ENCODE measurements at places on chromosomes 11 and 22.

DNA sequence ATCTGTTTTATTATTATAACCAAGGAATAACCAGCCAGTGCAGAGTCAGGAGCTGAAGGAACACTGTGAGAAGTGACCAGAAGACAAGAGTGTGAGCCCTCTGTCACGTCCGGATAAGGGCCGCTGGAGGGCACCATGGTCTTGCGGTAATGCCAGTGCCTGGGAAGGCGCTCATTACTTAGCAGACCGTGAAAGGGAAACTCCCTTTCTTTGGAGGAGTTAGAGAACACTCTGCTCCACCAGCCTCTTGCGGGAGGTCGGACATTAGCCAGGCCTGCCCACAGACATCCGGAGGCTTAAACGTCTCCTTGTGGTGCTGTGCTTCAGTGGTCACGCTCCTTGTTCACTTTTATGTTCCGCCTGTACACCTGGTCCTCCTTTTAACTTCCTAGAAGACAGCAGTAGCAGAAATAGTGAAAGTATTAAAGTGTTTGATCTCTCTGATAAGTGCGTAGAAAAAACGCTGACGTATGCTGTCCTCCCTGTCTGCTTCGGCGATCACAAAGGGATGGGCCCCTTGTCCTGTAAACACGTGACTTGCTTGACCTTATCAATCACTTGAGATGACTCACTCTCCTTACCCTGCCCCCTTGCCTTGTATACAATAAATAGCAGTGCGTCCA lies 120.6 kb upstream of the LMO1 start:
- DNase-seq: no peak

DNA sequence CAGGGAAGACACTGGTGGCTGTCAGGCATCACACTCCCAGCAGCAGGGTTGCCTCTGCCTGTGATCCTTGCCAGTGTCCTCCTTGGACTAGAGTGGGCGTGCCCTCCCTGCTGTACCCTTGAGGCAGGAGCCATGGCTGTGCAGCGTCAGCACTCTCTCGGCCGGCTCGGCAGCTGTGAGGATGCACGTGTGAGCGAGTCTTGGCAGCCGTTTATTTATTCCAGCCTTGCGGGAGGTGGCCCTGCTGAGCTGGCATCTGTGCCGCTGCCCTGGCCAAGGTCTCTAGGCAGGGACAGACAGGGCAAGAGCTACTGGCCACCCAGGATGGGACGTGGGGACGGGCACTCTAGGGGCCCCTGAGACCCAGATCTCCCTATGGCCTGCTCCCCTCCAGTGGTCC lies 33.9 kb downstream of the TSPAN4 start:
- no peak for DNase-seq

DNA sequence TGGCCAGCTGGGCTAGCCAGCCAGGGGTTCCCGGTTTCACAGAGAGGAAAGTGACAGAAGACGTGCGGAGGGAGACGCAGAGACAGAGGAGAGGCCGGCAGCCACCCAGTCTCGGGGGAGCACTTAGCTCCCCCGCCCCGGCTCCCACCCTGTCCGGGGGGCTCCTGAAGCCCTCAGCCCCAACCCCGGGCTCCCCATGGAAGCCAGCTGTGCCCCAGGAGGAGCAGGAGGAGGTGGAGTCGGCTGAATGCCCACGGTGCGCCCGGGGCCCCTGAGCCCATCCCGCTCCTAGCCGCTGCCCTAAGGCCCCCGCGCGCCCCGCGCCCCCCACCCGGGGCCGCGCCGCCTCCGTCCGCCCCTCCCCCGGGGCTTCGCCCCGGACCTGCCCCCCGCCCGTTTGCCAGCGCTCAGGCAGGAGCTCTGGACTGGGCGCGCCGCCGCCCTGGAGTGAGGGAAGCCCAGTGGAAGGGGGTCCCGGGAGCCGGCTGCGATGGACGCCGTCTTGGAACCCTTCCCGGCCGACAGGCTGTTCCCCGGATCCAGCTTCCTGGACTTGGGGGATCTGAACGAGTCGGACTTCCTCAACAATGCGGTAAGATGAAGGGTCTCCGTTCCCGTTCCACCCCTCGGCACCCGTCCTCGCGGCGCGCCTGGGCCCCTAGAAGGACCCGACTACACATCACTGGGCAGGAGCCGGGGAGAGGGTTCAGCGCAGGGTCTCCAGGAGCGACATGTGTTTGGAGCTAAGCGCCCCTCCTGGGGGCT lies at the start of gene CREB3L1:
CREB3L1 (plus strand) TSS at position 41 of the 765 bp plus-strand sequence; CDS start at position 491, 450 bp downstream.
- DNase-seq: no peak

DNA sequence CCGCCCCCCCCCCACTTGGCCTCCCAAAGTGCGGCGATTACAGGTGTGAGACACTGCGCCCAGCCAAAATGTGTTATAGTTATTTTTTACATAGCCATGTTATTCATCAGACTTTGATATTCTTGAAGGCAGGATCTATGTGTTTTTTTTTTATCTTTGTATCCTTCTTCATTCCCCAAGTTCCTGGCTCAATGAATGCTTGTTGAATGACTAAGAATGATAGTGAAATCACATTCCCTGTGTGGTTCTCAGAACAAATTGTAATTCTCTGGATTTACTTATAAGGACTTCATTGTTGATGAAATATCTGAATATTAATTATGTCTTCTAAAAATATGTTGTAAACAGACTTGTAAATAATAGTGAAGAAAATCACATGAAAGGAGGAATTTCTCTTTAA lies 33.5 kb downstream of the MMP7 start:
- no peak for DNase-seq

DNA sequence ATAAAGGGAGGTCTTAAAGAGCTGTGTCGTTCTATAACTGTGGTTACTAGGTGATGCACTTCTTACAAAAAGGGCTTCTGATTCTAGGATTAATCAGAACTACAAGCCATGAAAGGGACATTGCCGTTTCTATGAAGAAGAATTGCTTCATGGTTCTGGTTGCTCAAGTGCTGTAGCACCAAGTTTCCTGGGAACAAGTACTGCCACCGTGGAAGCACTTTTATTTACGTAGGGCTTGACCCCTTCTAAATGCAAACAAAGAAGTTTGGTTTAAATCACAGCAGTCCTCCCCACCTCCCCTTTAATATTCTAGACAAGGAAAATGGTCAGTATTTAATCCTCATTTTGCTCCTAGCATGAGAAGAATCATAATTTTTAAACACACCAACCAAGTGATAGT lies 9.8 kb downstream of the YAP1 start:
- no peak for DNase-seq

DNA sequence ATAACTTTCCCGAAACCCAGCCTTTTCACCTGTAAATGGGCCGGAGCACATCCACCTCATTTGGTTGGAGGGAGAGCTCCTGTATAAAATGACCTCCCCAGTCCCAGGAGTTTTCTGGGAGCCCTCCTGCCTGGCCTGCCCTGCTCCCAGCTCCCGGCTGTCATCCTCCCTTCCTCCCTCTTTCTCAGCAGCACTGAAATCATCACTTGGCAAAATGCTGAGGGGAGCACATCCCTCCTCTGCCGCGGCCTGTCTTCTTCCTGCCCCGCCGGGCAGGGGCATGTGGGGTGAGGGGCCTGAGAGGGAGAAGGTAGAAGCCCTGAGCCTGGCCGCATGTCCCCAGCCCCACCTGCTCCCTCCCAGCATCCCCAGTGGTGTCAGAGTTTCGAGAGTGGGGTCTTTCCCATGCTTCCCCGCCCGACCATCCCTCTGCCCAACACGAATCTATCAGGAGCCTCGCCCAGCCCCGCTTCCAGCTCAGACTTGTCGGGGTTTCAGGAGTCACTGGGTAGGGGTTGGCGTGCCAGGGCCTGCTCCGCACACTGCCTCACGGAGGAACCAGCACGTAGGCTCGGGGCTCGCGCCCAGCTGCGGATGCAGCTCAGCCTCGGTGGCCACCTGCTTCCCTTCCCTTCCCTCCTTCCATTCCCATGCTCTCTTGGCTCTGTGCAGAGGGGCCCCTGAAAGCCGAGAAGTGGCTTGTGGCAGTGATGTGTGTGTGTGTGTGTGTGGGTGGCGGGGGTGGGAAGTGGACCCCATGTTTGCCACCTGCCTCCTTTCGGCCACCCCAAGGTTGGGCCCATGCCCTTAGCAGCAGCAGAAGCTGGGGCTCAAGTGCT lies 37.1 kb downstream of the NECTIN1 start:
- DNase-seq: no peak

GRCh38 chr11:73365352-73366264 lies 10.6 kb upstream of the RELT start:
- DNase-seq: no peak

DNA sequence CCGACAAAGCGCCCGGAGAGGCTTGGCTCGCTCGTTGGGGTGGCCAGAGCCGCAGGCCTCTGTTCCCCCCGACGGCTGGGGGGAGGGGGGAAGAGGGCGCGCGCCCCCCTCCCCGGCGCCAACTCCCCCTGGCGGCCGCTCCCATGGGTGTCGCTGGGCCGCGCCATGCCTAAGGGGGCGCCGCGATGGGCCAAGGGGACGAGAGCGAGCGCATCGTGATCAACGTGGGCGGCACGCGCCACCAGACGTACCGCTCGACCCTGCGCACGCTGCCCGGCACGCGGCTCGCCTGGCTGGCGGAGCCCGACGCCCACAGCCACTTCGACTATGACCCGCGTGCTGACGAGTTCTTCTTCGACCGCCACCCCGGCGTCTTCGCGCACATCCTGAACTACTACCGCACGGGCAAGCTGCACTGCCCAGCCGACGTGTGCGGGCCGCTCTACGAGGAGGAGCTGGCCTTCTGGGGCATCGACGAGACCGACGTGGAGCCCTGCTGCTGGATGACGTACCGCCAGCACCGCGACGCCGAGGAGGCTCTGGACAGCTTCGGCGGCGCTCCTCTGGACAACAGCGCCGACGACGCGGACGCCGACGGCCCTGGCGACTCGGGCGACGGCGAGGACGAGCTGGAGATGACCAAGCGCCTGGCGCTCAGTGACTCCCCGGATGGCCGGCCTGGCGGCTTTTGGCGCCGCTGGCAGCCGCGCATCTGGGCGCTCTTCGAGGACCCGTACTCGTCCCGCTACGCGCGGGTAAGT lies 1.4 kb downstream of the KCNC1 start:
- DNase-seq: no peak

GRCh38 chr22:30885591-30885990 lies 83.0 kb downstream of the MORC2 start:
- no peak for DNase-seq

DNA sequence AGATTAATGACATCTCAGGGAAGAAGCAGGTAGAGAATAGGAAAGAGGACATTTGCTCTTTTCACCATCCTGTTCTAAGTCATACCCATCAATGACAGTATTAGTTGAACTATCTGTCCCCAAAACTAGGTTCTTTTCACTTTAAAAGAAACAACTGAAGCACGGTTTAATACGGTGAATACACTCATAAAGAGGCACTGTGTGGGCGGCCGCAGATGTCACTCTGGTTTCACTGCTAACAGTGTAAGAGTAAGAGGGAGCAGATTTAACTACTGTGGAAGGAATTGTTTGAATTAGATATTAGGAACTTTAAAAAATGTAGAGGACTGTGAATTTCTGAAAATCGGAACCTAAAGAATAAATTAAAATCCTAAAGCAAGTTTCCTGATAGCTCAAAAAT lies 49.5 kb downstream of the VSIG10L2 start:
- no peak for DNase-seq

DNA sequence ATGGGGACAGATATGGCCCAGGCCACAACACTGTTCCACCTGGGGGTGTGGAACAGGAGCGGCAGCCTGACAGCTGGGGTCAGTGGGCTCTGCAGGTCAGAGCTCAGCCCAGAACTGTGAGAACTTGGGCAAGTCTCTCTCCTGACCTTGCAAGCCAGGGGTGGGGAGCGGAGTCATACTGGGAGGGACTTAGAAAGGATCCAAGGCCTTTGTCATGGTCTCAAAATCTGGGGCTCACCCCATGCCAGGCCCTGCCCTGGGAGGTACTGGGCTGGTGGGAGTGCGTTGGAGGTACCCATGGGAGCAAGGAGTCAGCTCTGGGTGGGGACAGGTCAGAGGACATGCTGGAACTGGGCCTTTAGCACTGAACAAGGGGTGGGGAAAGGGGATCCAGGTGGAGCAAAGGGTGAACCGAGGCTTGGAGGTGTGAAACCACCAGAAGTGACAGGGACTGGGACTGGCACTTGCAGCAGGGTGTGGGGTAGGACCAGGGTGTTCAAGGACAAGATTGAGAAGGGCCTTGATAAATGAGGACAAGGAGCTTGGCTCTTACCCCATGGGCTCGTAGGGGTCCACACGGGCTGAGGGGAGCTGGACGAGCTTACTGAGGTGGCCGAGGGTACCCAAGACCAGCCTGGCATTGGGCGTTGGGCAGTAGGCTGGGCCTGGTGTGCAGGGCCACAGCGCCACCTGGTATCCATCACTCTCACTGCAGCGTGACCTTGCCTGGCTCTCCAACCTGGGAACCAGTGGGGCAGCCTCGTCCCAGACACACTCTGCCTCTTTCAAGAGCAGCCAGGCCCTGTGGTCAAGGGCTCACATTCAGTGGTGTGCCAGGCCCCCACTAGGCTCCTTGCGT lies 7.4 kb upstream of the PMM1 start:
- no peak for DNase-seq

DNA sequence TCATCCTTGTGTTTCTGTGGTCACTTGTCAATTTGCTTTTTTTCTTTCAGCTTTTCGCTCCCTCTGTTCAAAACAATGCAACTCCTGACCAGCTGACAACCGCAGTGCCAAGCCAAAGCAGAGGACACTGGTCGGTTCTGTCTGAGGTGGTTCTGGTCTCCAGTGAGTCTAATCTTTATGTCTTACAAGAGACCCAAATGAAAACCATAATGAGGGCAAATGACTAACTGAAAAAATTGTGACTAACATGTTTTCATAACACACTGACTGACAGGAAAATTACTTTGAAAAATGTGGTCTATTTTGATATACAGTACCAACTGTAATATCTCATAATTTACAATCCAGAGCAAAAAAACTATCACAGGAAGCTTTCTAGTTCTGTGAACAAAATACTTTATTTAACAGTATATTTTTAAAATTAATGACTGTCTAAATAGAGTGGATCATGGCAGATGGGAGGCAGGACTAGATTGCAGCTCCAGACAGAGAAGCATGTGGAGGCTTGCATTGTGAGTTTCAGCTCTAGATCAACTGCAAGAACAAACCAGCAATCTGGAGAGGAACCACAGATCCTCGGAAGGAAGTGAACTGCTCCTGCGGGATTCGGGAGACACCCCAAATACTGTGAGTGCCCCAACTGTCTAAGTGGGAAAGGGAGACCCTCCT lies 311.8 kb downstream of the SBF2 start:
- no peak for DNase-seq

- no peak for DNase-seq
Observed at GRCh38 chr22:44947049-44947448, 62.8 kb downstream of the PHF21B start.

GRCh38 chr11:5831196-5831829 lies 10.4 kb downstream of the OR52E6 start:
- DNase-seq: no peak
